ENCODE measurements at places on chromosomes 11 and 22.

GRCh38 chr11:113542420-113542819 is 67.2 kb upstream of the DRD2 start:
- no peak for DNase-seq

DNA sequence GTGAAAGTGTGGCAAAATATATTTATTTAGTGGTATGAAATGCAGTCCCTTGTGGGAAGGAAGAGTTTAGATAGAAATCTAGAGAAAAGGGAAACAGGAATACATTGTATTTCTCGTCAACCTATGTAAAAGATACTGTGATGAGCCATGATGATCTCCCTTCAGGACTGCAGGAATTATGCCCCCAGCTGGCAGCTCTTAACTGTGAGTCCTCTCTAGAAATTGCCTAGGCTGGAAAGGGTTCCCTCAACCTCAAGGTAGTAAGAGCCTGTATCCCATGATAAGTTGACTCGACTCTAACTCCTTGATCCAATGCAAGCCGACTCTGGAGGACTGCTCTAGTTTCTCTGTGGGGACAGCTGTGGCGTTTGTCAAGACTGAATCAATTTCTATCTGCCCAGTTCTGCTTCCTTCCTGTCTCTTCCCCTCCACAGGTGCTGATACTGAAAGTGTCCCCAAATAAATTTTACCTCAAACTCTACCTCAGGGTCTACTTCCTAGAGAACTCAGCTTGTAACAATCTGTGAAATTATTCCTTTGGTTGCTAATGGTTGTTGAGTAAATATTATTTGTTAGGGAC is 897.3 kb downstream of the METTL15 start:
- DNase-seq = no peak

- DNase-seq = no peak
Measured at GRCh38 chr11:22044126-22044525, 148.8 kb upstream of the ANO5 start.

- no peak for DNase-seq
Measured at GRCh38 chr11:96013461-96014213, 89.7 kb upstream of the MTMR2 start.

- no peak for DNase-seq
Measured at GRCh38 chr11:76054330-76054729, 152.0 kb downstream of the WNT11 start.

DNA sequence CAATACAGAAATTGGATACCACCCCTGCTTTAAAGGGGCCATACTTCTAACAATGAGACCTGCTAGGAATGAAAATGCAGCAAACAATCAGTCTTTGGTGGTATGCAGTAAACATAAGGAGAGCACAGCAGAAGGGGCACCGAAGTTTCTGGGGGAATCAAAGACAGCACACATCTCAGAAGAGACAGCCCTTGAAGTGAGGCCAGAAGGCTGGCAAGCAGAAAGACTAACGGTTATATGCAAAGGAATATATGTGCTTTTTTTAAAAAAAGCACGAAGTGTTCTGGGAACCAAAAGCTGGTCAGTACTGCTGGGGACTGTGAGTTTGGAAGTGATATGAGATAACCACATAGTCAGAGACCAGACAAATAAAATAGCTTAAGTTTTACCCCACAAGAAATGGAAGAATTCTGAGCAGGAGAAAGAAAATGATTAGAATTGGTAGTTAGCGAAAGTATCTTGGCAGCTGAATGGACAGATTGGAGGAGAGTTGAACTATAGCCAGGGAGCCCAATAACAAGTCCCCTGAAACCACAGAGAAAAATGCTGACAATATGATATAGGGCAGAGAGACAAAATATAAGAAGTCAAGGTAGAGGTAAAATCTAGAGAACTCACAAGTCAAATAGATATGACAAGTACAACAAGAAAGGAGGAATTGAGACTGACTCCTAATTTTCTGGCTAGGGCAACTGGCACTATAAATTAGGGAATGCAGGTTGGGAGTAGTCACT is 125.7 kb downstream of the MRTFA start:
- DNase-seq = no peak

GRCh38 chr11:35515224-35515623 is 10.2 kb downstream of the PAMR1 start:
- no peak for DNase-seq

GRCh38 chr22:43131773-43132501 is 11.3 kb downstream of the MCAT start:
- DNase-seq = no peak

DNA sequence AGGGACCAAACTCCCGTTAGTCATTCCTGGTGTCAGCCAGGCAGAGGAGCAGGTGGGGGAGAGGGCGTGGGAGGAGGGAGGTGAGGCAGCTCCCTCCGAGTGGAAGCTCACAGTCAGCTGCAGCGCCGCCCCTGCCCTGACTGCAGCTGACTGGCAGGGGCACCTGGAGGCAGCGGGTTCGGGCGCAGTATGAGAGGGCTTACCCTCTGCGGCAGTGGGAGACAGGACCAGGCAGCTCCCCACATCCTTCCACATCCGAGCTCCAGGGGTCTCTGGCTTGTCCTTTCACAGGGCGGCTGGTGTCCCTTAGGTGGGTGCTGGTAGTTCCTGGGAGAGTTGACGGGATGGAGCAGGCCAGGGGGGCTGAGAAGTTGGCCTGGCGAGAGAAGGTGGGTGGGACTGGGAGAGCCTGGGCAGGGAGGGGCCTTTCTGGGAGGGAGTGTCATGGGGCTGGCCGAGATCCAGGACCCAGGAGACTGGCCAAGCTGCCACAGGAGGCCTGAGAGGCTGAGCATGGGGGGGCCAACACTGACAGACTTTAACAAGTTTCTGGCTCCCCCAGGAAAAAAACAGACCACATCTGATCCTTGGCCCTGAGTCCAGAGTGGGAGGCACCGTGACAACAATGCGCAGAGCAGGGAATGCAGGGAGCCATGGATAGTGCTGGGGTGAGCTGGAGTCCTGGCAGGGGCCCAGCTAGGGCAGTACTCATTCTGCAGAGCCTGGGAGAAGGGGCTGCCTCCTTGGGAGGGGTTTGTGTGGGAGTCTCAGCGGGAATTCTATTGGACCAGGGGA is 4.9 kb downstream of the ADORA2A start:
- peak; percentile 12 for DNase-seq

Data from NCI-H1092 (cell line).